ENCODE measurements at places on chromosomes 3 and 15. TPM values are rescaled to one million over a fixed set of nuclear protein-coding genes. Genes with fewer than 3 reads are reported as not detected.
A peak's percentile ranks its signal among the peaks of the same experiment; 100 is the strongest.

GUCA1C gene
- total RNA-seq, result not detected

TMEM45A gene
- 16.1 TPM for total RNA-seq

PEX11A gene
- total RNA-seq, result 5.4 TPM

TLR9 gene
- total RNA-seq, result not detected

FANCD2OS gene
- total RNA-seq, result not detected

ATP13A4 gene
- 0.34 TPM for total RNA-seq

GOLGA6D gene
- not detected for total RNA-seq

DAPK2 gene
- 3.0 TPM for total RNA-seq

DNA sequence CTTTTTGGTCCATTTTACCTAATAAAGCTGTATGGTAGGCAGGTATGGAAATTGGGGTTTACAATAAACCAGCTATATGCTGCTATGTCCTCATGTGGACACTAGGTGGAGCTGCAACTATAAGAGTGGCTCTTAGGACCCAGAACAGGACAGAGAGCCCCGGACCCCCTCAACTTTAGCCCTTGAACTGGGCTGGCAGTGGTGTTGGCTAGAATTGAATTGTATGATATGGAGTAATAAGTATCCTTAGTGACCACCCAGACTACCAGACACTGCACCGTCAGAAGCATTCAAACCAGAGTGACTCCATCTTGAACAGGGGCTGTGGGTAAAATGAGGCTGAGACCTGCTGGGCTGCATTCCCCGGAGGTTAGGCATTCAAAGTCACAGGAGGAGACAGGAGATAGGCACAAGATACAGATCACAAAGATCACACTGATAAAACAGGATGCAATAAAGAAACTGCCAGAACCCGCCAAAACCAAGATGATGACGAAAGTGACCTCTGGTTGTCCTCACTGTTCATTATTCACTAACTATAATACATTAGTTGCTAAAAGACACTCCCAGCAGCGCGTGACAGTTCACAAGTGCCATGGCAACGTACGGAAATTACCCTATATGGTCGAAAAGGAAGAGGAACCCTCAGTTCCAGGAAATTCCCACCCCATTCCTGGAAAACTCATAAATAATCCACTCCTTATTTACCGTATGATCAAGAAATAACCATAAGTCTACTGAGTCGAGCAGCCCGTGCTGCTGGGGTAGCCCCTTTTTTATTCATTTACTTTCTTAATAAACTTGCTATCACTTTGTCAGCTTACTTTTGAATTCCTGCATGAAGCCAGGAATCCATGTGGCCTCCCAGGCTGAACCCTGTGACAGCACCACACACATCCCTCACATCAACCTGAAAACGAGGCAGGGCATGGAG lies 68.7 kb upstream of the BLM start:
- DNase-seq, result peak; percentile 98

DNA sequence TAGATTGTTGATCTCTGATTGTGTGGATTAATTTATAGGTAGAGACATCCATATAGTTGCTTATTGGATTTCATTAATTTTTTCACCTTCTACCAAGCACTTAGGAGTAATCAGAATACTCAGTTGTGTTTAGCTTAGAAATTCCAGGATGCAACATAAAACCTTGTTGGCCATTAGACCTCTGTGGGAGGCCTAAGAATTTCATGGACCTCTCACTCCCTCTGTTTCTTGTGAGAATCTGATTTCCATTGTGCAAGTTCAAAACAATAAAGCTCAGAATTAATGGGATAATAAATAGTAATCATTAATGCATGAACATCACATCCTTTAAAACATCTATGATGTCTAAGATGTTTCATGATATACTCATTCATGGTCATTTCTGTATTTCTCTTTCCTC lies 332.4 kb downstream of the GRM7 start:
- no peak for DNase-seq

DNA sequence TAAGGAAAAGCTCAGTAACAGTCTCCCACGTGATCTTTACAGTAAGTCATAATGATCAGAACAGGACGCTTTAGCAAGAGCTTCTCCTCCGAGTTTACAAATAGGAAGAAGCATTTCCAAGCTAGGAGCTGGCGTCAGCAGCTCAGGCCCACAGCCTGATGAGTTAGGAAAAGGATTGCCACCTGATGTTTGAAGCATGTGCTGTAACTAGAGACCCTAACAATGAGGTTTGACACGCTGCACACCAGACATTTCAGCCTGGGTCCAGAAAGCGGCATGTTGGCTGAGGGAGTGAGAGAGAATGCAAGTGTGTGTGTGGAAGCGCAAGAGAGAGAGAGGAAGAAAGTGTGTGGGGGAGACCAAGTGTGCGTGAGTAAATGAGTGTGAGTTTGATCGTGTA lies 47.3 kb downstream of the TLE3 start:
- no peak for DNase-seq

DNA sequence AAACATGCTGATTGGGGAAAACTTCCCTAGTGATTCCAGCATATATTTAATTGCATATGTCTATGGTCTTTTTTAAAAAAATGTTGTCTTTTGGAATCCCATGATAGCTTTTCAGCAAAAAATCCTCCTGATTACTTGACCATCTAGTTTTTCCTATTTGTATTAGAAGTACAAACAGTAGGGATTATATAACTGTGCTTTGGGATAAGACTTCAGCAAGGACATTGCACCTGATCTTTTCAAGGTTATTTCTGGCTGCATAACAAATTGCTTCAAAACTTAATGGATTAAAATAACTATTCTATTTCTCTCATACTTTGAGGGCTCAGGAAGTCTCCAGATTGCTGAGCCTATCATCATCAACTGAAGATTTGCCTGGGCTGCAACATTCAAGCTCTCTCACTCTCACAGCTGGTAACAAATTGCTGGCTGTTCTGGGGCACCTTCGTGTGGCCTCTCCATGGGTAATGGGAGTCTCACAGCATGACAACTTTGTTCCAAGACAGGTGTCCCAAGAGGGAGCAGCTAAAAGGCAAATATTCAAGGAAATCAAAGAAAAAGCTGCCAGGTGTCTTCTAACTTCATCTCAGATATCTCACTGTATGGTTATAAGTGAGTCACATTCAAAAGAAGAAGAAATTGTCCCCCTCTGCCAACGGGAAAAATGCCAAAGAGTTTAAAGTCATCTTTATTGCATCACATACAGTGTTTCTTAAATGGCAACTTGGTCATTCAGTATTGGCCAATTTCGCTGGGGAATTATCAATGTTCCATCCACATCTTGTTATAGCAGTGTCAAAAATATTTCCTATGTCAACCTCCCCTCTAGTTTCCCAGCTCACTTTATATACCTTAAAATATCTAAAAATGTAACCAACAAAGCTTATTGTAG lies 644.5 kb upstream of the GRM7 start:
- no peak for DNase-seq

- no peak for DNase-seq
Observed at GRCh38 chr3:106275592-106275991, 406.8 kb upstream of the CBLB start.

- DNase-seq, result no peak
Observed at GRCh38 chr3:149333176-149333859, at the start of gene TM4SF18. TSS of gene TM4SF18 (minus strand) at chr3:149333636. CDS start at chr3:149333382, 254 bp downstream.

GRCh38 chr15:49902685-49903501 lies 216.1 kb downstream of the ATP8B4 start:
- no peak for DNase-seq

- no peak for DNase-seq
Observed at GRCh38 chr3:57796261-57796660, 40.2 kb downstream of the SLMAP start.

GRCh38 chr3:51501833-51502561 lies 2.2 kb upstream of the DCAF1 start:
- peak; percentile 54 for DNase-seq

DNA sequence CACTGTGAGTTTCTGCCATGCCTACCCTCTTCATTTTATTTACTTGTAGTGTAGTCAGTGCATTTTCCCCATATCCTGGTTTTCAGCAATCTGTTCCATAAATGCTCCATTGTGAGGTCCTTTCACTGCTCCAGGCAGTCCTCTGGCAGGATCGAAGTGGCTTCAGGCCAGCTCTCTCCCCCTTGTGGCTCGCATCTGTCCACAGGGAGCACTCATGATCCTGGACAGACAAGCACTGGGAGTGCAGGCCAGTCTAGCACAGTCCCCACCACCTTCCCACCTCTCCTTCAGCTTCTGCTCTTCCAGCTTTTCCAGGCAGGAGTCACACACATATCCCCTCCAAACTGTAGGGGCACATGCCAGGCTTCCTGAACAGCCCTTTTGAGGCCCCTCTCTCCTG lies 173.6 kb downstream of the PPM1L start:
- no peak for DNase-seq

DNA sequence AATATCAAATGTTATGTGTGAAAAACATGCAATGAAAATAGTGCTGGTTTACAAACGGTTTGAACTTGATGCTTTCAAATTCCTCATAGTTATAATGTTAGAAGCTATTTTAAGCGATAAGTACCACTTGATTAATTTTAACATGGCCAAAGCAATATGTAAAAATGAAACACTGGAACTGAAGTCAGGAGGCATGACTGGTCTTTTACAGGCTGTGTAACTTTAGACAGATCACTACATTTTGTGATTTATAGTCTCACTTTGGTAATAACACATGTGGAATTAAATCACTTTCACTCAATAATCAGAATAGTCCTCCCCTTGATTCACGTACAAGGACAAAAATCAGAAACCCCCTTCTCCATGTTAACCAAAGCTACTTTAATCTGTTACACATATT lies 482.7 kb upstream of the NECTIN3 start:
- DNase-seq, result no peak

- DNase-seq, result no peak
Observed at GRCh38 chr15:74171965-74172541, 1.5 kb upstream of the ISLR start.

DNA sequence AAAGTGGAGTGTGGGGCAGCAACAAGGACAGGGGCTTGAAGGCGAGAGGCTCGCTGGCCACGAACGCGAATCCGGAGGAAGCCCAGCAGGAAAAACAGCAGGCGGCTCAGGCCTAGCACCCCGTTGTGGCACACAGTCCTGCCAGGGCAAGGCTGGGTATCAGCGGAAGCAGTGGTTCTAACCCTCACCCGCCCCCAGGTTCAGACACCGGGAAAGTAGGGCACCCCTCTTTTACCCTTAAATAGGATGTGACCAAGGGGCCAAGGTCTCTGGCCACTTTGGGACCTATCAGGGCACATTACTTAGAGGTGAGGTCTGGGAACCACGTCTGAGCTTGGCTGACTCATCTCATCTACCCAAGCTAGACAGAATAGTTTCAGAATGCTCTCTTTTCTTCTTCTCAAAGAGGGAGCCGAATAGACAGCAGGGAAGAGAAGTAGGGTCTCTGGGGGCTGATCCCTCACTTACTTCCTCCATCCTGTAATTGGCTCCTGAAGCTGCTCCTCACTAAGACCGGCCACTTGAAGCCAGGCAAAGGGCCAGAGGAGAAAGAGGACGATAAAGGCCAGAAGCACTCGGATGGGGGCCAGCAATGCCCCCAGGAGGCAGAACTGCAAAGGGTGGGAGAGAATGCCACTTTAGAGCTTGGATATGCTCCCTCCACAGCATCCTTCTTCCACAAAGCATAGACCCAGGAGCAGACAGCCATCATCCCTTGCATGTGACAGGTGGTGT lies 1.7 kb downstream of the LPCAT4 start:
- no peak for DNase-seq

GRCh38 chr15:89652131-89652530 lies 3.1 kb downstream of the KIF7 start:
- DNase-seq, result no peak

DNA sequence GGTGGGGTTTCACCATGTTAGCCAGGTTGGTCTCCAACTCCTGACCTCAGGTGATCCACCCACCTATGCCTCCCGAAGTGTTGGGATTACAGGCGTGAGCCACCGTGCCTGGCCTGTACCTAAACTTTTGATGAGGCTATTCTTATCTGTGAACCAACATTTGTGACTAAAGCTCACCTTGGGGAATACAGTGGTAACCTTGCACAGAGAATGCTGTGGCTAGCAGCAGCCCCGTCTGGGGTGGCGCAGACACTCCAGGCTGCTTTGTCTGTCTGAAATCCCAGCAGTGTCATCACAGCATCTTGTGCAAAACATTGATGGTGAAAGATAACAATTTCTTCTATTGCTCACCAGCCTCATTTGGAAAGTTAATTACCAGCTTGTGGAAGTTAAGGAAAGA lies 58.9 kb downstream of the CMTM8 start:
- no peak for DNase-seq

DNA sequence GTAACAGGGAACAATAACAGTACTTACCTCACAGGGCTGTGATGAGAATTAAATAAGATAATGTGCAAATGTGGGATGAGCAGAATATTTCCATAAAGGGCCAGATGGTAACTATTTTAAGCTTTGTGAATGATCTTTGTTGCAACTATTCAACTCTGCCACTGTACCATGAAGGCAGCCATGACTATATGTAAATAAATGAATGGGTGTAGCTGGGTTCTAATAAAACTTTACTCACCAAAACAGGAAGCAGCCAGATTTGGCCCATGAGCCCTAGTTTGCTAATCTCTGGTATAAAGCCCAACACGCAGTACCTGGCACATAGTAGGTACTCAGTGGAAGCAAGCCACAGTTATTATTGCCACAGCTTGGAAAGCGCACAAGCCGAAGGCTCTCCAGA lies 362.7 kb upstream of the PROK2 start:
- DNase-seq, result no peak

GRCh38 chr3:110210086-110210660 lies 861.4 kb upstream of the NECTIN3 start:
- DNase-seq, result no peak

DNA sequence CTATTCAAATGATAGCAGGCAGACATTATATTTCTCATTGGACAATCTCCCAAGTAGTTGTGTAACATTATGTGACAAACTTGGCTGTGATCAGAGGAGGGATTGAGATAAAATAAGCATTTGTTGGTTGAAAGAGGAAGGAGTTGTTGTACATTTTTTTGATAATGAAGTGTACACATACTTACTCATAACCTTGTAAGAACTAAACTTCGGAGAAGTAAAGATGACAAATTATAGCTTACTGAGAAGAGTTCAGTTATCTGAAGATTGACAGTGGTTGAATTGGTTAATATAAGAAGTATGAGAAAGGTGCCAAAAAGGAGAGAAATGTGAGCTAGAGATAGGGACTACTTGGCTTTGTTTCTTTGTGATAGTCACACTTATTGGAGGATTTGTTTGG lies 32.6 kb downstream of the STT3B start:
- no peak for DNase-seq

- DNase-seq, result no peak
Observed at GRCh38 chr3:106957029-106957428, 420.2 kb upstream of the CCDC54 start.

GRCh38 chr3:12170207-12170606 lies 11.5 kb upstream of the TIMP4 start:
- DNase-seq, result no peak

GRCh38 chr15:68615301-68615700 lies 36.5 kb downstream of the CORO2B start:
- DNase-seq, result no peak

Measured in glomerular endothelial cell (primary cell).